ENCODE measurements at places on chromosomes 11 and 22.

DNA sequence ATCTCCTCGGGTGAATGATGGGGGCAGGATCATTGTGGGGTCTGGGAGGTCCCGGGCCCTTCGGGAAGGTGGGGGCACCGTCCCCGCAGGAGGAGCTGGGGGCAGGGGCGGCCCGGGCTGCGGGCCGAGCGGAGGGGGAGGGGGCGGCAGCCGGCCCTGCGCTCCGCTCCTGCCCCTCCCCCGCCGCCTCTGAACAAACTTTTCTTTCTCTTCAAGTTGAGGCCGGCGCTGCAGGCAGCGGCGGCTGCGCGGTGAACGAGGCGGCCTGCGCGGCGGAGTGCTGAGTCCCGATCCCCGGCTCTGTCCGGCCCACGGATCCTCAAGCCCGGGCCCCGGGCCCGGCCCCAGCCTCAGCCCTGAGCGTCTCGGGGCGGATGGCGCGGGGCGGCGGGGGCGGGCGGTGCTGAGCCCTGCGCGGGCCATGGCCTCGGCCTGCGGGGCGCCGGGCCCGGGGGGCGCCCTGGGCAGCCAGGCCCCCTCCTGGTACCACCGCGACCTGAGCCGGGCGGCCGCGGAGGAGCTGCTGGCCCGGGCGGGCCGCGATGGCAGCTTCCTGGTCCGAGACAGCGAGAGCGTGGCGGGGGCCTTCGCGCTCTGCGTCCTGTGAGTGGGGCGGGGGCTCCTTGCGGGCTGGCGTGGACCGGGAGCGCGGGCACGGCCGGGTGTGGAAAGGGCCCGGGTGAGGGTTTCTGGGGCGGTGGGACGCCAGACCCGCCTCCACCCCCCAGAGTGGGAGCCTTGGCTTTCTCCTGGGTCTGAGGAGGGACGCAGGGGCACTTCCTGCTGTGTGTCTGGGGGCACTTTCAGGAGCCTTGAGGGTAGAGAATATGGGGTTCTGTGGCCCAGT is at the start of gene INPPL1:
Gene INPPL1, plus strand, starts transcription at position 204 of the 847 bp plus-strand sequence. Its CDS starts 218 bp downstream, at position 422.
- no peak for DNase-seq

DNA sequence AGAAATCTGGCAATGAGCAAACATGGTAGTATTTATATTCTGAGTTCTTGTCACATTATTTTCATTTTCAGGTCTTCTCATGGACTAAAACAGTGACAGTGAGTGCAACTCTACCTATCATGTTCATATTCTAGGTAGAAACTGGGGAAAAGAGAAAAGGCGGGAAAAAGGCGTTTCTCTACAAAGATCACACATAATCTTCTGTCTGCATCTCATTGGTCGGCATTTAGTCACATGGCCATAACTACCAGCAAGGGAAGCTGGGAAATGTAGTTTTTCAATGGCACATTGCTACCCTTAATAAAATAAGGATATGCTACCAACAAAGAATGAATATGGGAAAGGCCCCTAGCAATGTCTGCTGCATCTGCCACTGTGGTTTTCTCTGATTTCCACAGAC is 57.6 kb upstream of the B3GAT1 start:
- DNase-seq, result no peak

DNA sequence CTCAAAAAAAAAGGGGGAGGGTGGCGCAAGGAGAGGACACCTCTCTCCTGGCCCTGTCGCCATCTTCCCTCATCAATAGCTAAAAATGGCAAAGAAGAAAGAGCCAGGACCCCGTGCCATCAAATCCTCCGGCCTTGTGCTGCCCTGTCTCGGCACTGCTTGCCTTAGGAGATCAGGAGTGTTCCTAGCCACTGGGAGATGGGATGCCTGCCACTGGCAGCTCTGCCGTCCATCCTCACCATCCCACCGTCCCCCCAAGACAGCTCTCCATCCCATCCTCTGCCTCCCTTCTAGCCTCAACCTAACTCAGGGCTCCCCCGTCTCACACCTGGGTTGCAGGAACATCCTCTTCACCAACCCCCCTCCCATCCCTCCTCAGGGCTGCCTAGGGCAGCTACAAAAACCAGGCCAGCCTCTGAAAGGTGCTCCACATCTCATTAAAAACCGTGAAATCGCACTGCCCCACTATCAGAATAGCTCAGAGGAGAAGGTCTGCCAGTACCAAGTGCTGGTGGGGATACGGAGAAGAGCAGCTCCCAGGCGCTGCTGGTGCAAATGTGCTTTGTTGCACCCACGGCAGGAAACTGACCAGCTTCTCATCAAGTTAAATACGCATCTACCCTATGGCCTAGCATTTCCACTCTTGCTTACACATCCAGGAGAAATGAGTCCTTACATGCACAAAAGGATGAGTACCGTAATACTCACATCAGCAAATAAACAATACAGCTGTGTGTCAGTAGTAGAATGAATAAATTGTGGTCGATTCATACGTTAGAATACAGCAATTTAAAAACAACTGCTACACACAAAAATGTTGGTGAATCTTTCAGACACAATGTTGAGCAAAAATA is 31.7 kb upstream of the GCAT start:
- no peak for DNase-seq

DNA sequence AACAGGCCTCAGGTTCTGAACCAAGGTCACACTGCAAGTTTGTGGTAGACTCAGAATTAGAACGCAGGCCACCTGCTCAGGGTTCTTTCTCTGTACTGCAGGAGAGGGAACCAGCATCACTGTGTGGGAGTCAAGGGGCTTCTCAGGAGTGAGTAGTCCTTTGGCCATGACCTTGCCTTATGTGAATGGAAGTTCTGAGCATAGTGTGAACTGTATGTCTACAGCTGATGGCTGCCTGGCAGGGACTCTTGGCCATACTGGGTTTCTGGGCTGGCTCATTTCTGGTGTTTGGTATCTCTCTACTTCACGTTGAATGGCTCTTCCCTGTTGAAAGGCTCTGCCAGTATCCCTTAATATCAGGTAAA is 40.1 kb upstream of the TUB start:
- DNase-seq, result no peak

DNA sequence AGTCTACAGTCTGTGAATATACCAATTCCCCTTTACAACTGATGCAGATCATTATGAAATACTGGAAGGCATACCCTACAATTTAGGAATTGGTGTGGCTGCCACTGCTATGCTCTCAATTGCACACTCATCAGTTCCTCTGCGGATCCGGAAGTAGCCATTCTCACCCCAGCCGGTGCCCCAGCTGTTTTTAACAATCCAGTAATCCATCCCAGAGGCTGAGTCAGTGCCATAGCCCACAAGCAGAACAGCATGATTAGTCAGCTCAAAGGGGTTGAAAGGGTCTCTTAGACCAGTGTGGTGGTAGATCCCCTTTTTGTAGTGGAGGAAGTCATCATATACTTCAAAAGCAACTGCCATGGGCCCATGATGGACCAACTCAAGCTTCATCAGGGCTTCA is 43.6 kb downstream of the CTSC start:
- no peak for DNase-seq

GRCh38 chr11:96254087-96254486 is 88.9 kb downstream of the MAML2 start:
- DNase-seq, result no peak

GRCh38 chr11:86570020-86570419 is 102.4 kb downstream of the ME3 start:
- no peak for DNase-seq

DNA sequence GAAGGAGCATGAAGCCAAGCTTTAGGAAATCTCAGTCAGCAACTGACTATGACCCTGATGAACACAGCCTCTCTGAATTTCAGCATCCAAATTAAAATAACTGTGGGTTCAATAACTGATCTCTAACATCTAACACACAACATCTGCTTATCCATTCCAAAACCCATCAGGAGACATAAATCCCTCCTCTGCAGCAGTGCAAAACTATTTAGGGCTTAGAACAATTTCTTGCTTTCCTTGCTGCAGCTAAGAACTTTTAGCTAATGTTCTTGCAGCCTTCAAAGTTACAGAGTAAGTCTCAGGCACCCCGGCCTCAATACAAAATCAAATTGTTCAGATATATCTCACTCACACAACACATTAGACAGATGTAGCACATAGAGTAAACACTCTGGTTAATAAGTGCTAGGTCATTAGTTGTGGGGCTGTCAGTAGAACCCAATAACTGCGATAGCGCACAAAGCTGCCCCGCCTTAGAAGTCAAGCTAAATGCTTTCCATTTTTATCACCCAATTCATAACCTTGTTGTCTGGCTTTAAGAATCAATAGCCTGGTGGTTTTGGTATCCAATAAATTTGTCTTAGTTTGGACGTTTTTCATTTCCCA is 139.6 kb downstream of the LARGE1 start:
- no peak for DNase-seq

DNA sequence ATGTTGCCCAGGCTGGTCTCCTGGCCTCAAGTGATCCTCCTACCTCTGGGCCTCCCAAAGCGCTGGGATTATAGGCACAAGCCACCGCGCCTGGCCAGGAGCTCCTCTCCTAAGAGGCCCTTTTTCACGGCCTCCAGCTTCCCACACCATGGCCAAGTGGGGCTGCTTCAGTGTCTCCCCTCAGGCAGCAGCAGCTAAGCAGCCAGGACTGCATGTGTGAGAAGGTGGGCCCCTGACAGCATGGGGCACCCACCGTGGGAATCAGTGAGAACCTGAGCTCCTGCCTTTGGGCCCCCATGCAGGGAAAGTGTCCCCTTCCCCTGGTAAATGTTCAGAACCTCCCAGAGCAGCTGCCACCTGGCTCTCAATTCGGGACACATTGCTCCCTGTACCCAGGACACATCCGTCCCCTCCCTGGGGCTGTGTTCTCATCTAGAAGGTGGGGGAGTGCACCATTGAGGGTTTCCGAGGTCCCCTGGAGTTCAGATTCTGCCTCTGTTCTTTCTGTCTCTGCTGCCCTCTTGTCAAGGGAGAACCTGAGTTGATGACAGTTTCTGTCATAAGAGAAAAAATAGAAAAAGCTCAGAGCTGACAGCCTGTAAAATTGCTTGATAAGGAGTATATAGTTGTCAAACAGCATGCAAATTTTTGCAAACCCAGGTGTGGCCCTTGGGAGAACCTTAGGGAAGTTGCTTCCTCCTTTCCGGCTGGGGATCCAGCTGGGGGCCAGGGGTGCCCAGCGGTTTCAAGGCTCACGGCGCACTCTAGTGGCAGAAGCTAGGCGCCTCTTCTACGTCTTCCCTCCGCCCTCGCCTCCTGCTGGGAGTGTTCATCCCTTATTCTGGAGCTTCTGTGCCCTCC is 29.7 kb downstream of the FAM83F start:
- peak; percentile 50 for DNase-seq

DNA sequence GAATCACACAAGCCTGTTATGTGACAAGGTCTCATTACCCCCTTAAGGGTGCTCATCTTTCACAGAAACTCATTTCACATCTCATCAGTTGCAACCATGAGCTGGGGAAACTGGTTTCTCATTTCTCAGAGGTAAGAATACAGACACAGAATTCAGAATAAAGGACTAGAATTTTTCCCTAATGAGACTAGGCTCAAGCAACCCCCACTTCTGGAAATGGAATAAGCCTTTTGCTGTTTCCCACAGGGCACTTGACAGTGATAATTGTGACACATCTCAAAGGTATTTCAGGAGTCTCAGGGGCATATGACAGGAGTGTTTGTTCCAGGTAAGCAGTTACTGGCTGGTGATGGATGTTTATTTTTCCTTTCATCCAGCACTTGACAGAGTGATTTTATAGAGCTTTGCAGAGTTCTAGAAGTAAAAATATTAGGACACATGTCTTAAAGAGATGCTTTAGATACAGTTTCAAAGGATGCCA is 112.9 kb upstream of the DDI1 start:
- DNase-seq, result no peak

DNA sequence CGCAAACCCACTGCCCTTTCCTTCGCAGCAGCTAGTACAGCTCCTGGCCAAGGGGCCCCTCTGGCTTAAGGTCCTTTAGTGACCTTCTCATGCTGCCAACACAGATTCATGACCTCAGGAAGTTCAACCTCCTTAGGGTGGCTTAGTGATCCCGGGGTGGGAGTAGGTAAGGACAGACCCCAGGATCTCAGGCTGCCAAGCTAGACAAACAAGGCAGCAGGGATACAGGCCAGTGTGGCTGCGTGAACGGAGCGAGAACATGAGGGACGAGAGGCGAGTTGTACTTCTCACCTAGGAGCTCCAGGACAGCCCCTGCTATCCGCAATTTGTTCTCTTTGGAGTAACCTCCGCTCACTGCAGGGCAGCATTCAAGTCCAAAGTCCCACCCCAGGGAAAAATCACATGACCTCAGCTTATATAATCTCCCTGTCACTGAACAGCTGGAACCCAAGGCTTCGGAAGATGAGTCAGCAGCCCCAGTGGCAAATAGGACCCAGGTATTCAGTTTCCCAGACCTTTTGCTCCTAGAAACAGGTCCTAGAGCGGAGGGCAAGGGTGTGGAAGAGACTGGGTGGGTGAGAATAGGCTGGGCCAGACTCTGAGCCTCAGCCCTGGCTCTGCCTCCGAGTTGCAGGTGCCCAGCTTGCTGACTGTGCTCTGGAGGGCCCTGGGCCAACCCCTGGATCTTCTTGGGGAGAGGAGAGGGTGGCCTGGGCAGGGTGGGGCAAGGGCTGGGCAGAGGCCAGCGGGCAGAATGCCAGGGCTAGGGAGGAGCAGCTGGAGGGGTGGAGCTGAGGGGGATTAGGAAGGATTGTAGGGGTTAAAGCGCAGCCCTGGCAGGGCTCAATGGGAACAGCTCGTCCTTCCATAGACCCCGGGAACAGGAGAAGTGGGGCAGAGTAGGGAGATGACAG is 13.1 kb downstream of the USP2 start:
- peak; percentile 6 for DNase-seq

DNA sequence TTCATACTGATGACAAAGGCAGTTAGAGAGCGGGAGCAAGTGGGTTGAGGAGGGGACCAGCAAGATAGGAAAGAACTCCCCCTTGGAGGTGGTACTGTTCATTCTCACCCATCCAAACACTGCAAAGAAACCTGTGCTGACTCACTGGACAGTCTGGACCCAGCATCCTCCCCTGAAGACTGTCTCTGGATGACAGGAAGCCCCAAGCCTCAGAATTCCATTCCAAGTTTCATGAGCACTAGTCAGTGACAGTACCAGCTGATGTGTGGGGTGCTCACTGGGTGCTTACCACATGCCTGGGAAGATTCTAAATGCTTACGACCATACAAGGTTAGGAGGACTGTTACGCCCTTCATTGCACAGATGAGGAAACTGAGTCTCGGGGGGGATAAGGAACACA is 160.9 kb downstream of the IGLL1 start:
- DNase-seq, result no peak

DNA sequence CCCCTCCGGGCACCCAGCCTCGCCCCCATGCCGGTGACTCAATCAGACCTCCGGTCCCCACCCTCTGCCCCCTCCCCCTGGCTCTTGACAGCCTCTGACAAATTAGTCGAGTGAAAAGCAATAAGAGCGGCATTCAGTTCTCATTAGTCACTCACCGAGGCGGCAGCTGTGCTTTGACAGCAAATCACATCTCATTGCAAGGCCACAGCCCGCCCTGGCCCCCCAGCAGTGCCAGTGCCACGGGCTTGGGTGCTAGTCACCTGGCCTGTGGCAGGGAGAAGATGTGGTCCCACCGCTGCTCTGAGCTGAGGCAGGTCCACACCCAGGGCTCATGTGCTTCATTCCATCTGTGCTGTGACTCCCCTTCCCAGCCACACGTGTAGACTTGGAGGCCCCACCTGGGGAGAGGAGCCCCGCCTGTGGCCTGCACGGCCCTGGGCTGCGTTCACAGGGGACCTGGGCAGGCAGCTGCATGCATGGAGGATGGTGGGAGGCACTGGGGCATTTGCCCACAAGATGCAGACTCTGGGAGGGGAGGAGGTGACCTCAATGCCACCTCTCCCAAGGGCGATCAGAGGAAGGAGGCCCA is 7.4 kb upstream of the TH start:
- peak; percentile 59 for DNase-seq

Data from NCI-H1436 (cell line).